ENCODE measurements at places on chromosomes 7 and 10. TPM values are rescaled to one million over a fixed set of nuclear protein-coding genes. Genes with fewer than 3 reads are reported as not detected.

The RGR gene
- not detected for total RNA-seq

The NME8 gene
- not detected for total RNA-seq

The ABCC2 gene
- total RNA-seq, result 192 TPM

The FLNC gene
- 4.9 TPM for total RNA-seq

The ZNF365 gene
- 1.2 TPM for total RNA-seq

The CPA5 gene
- not detected for total RNA-seq

The FAM25A gene
- total RNA-seq, result not detected

The CACNA2D1 gene
- 5.4 TPM for total RNA-seq

The ADGRA1 gene
- 0.03 TPM for total RNA-seq

The TFEC gene
- total RNA-seq, result not detected

The GBX1 gene
- not detected for total RNA-seq

The LRRC18 gene
- total RNA-seq, result not detected

The NKX1-2 gene
- total RNA-seq, result 0.04 TPM

The PLXNA4 gene
- 1.5 TPM for total RNA-seq
